ENCODE measurements at places on chromosomes 6 and 20.

DNA sequence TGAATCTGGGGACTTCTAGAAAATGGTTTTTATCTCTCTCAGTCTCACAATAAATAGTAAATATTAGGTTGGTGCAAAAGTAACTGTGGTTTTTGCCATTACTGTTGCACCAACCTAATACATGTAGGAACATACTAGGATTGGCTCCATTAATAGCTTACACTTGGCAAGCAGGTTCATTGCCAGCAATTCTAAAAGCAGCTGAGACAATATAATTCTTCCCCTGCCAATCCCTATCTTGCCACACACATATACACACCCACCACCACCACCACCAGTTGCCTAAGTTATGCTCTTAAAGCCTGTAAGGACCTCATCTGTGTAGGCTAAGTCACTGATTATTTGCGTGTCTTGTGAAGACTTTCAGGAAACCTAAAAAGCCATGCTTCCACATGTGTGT, 145.1 kb downstream of the KIF16B start:
- no peak for ATAC-seq

- no peak for ATAC-seq
These were observed 161.8 kb downstream of the KCNQ5 start for GRCh38 chr6:72783666-72784065.

GRCh38 chr6:5632348-5632935, 371.1 kb downstream of the FARS2 start:
- no peak for ATAC-seq

GRCh38 chr6:75563032-75563431, 38.6 kb upstream of the SENP6 start:
- peak; percentile 83 for ATAC-seq

GRCh38 chr6:2396846-2397630, 151.6 kb upstream of the GMDS start:
- ATAC-seq: no peak

GRCh38 chr6:138382498-138383265, 5.0 kb downstream of the SMIM28 start:
- no peak for ATAC-seq
